ENCODE measurements at places on chromosomes 7 and 10.

- DNase-seq, result no peak
Observed at GRCh38 chr7:108122181-108122580, 8.0 kb downstream of the LAMB4 start.

GRCh38 chr7:13279854-13280435 lies 592.5 kb downstream of the ARL4A start:
- peak; percentile 7 for DNase-seq

GRCh38 chr10:11403116-11403515 lies 208.3 kb downstream of the USP6NL start:
- DNase-seq, result no peak

DNA sequence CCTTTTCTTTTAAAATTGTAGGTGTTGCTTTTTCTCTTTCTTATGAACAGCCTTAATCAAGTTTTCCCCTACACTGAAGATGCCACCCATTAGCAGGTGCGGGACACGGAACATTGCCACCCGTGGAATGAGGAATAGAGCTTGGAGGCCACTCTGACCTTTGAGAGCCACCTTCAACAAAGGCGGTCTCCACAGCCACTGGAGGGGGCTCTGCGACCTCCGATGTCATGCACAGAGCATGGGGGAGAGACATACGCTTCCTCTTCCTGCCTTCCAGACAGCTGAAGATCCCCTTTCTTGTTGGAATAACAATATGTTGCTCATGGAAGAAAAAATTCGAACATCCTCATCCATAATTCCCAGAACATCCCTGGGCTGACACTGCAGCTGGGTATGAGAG lies 39.1 kb downstream of the ADARB2 start:
- DNase-seq, result no peak

DNA sequence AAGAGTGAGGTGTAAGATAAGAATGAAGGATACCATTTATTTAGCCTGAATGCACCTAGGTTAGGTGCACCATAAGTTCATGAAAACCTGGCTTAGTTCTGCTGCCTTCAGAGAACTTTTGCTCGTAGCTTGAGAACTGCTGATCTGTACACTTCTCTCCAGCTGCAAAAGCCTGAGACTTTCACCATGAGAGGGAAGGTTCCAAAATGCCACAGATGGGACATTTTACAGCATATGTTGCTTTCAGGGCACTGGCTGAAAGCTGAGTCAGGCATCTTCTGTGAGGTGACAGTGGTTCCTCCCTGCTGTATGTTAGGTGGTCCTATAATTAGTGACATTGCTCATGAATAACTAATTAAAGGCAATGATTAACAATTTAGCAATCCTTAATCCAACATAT lies 298.3 kb downstream of the GALNT17 start:
- DNase-seq, result no peak

DNA sequence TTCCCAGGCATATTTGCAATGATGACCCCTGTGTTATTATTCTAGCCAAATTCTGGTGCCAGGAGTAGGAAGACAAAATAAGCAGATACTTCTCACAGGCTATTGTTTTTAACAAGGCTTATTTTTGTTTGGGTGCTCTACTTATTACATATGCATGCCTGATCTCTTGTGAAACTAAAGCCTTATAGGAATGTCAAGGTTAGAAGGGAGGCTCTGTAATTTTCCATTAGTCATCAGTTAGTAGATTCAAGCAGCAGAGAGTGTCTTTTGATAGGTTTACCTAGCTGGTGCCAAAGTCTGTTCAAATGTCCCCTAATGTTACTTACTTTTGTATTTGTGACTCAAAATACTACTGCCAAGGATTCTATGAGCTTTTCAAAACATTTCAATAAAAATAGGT lies 11.7 kb upstream of the TMEM106B start:
- no peak for DNase-seq

- no peak for DNase-seq
Observed at GRCh38 chr7:36336390-36336789, 53.3 kb upstream of the ANLN start.

DNA sequence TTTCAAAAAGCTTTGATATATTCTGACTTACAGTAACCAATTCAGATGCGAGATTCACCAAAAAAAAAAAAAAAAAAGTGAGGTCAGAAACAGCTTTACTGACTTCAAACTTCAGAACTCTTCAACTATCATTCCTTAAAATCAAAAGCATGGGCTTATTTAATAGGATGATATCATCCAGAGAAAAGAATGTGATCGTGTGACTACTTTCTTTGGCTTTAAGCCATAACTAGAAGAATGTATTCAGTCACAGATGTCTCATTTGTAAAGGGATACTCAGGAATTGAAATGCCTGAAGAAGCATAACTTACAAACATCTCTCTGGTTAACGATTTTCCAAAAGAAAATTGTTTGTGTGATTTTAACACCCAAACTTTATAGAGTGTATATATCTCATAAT lies 11.5 kb downstream of the TPK1 start:
- peak; percentile 86 for DNase-seq

DNA sequence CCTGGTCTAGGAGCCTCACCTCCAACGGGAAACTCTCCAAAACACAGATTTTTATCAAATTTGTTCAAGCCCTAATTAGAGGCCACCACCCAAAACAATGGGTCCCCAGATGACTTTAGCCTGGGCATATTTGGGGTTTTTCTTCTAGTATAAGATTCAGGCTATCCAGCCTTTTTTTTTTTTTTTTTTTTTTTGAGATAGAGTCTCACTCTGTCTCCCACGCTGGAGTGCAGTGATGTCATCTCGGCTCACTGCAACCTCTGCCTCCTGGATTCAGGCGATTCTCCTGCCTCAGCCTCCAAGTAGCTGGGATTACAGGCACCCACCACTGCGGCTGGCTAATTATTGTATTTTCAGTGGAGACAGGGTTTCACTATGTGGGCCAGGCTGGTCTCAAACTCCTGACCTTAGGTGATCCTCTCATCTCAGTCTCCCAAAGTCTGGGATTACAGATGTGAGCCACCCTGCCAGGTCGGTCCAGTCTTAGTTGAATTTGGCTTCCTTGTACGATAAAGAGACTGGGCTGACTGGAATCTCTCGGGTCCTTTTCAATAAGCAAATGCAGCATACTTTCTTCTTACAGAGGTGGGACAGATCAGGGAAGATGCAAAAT lies 91.4 kb upstream of the KLF6 start:
- no peak for DNase-seq

- DNase-seq, result peak; percentile 12
Observed at GRCh38 chr7:7183061-7183837, 905 bp downstream of the C1GALT1 start.

DNA sequence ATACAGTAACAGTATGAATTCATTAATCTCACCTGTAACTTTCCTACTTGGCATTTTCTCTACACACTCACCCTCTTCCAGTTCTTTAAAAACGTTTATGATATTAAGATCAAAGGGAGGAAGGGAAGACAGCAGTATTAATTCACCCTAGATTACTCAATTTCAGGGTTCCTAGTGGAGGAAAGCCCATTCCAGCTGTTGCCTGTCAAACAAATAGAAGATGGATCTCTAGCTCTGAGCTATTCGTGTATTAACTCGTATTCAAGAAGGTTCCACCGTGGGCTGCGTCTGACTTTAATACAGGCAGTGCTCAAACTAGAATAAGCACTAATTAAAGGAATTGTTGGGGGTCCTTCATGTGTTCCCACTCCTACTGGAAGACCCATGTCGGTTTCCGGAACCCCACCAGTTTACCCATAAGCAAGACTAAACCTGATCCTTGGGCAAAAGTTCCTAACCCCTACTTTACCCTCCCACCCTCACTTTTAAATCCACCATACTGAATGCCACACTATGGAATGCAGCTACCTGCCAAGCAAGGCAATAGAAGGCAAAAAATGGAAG lies 2.1 kb downstream of the NANOS1 start:
- no peak for DNase-seq

GRCh38 chr7:135617781-135618180 lies 44.5 kb upstream of the STMP1 start:
- DNase-seq, result no peak

DNA sequence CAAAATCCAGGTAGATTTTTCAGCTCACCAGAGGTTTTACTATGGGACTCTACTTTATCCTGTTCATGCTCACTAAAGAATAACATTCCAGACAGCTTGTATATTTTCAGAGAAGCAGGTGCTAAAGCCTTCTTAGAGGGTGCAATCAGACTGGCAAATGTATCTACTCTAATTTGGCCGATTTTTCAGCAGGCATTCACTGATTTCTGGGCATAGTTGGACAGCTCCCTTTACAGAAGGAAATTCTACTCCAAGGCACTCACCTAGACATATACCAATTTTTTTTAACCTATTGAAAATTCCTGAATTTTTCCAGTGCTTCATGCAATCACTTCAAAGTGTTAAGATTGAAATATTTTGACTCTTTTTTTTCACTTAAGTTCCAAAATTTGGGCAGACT lies 3.8 kb upstream of the CNTNAP2 start:
- DNase-seq, result no peak

- DNase-seq, result no peak
Observed at GRCh38 chr7:127056202-127056601, 196.5 kb downstream of the GRM8 start.

GRCh38 chr7:50629238-50629901 lies 64.2 kb upstream of the DDC start:
- peak; percentile 11 for DNase-seq

- DNase-seq, result no peak
Observed at GRCh38 chr7:101586078-101586905, 42.8 kb downstream of the MYL10 start.

DNA sequence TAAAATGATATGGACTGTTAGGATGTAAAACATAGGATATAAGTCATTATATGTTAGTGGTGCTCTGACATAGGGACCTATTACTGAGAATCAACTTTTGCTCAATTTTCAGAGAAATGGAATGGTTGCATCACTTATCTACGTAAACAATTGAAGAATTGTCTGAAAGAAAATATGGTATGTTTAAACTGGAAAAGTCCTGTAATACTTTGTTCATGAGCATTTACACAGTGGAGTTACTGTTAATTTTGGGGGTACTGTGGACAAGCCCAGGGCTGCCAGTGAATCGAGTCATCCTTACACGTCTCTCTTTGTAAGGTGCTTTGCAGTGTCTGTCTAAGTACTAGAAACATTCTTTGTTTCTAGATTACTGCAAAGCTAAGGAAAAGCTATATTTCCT lies 152.0 kb downstream of the ZNF22 start:
- DNase-seq, result no peak

GRCh38 chr10:103765981-103766380 lies 89.4 kb downstream of the SH3PXD2A start:
- DNase-seq, result no peak

All from fibroblast of skin of right quadriceps (primary cell).